ENCODE measurements at places on chromosomes 5 and 9. TPM values are rescaled to one million over a fixed set of nuclear protein-coding genes. Genes with fewer than 3 reads are reported as not detected.

Gene ENHO
- total RNA-seq: 27.9 TPM

GRCh38 chr5:36537724-36538123, 68.7 kb upstream of the SLC1A3 start:
- DNase-seq: no peak

DNA sequence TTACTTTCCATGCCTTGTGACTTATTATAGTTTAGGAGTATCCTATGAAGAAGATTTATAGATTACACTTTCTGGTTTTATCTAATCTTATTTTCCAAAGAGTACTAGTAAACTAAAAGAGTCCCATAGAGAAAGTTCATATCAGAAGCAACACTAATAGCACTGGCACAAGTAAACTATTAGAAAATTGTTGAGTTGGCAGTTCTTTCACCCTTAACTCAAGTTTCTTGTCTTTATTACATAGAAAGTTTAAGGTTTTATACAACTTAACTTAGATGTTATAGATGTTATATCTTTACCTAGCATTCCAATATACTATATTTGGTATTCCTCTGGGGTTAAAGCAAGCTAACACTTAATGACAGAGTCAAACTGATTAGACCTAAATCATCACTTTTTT, 437.8 kb upstream of the ARRDC3 start:
- no peak for DNase-seq

- peak; percentile 24 for DNase-seq
These were observed 11.9 kb downstream of the LPCAT1 start for GRCh38 chr5:1511651-1512540.
